ENCODE measurements at places on chromosomes 1 and 21. TPM values are rescaled to one million over a fixed set of nuclear protein-coding genes. Genes with fewer than 3 reads are reported as not detected.

Gene FAM131C
- total RNA-seq: 0.74 TPM

Gene TSSK3
- total RNA-seq: not detected

Gene KIRREL1
- total RNA-seq: 35.2 TPM

DNA sequence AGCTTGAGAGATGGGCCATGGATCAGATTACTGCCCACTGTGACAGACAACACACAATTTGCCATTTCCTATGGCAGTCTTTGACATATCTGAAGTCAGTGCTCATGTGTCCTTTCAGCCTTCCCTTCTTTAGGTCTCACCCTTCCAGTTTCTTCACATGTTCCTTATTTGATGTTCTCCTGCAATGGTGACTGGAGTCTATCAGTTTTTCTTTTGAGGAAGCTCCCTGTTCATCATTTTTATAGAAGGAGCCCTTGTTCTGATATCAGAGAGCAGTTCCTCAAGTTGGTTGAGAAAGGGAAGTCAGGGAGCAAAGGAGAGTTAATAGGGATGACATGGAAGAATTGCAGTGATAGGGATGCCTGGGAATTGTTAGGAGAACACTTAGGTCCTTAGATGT is 42.2 kb downstream of the DISC1 start:
- no peak for DNase-seq

DNA sequence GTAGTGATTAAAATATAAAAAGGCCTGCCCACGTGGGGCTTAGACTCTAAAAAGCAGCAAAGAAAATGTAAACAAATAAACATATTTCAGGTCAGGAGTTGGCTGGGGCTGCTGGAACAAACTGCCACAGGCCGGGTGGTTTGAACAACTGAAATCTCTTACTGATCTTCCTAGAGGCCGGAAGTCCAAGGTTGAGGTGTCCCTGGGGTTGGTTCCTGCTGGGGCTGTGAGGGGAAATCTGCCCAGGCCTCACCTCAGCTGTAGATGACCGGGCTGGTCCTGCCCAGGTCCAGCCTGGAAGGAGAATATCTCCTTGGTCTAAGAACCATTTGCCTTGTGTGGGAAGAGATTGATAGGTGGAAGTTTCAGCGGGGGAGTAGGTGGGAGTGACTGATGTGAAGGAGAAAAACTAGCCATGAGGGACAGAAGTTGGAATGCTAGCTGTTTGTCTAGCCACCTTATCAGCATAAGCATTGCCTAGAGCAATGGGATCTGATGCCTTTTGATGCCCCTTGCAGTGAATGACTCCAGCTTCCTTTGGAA is 221.1 kb downstream of the DYRK1A start:
- DNase-seq: no peak

GRCh38 chr1:175679981-175680652 is 63.3 kb downstream of the TNR start:
- no peak for DNase-seq

GRCh38 chr1:208157769-208158168 is 86.4 kb downstream of the PLXNA2 start:
- no peak for DNase-seq

GRCh38 chr1:12477936-12478611 is 139.9 kb downstream of the DHRS3 start:
- peak; percentile 42 for DNase-seq

DNA sequence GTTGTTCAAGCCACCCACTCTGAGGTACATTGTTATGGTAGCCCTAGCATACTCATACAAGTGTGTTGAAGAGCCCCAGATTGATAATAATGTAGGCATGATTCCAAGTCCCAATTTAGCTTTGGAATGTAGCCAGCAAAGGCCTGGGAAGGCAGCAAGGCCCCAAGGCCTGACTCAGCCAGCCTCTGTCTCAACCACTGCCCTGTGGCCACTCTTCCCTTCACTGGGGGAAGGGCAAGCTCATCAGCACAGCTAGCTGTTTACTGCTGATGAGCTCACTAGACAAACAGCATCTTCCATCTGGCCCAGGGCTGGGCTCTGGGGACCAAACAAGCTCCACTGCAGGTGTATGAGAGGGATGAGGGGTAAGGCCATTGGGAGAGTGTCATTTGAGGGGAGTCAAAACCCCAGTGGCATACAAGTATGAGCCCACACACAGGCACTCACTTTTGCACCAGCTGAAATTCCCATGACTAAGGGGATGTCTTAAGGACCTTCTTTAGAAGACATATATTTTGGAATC is 2.2 kb upstream of the IRF6 start:
- DNase-seq: no peak

- DNase-seq: peak; percentile 18
Observed at GRCh38 chr21:17467392-17467791, 45.5 kb upstream of the CXADR start.

- no peak for DNase-seq
Observed at GRCh38 chr1:30721812-30722537, 1.4 kb downstream of the MATN1 start.

DNA sequence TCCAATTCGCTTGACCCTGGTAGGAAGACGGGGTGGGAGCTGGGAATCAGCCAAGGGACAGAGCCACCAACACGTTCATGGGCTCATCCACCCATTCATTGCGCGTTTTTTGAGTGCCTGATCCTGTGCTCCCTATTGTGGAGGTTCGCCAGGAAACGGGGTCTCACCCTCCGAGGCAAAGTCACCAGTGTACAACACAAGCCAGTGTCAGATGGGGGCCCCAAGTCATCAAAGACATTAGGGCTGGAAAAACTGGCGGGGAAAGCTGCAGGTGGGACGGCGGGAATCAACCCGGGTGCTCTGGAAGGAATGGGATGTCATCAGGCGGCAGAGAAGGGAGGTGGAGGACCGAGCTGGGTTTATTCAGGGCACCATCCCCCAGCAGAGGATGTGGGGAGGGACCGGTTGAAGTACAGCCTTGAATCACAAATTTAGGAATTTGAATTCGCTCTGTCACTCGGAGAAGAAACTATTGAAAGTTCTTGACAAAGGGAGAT is 667 bp upstream of the NID1 start:
- peak; percentile 66 for DNase-seq

- no peak for DNase-seq
Observed at GRCh38 chr1:160623862-160624261, 23.0 kb downstream of the SLAMF1 start.

DNA sequence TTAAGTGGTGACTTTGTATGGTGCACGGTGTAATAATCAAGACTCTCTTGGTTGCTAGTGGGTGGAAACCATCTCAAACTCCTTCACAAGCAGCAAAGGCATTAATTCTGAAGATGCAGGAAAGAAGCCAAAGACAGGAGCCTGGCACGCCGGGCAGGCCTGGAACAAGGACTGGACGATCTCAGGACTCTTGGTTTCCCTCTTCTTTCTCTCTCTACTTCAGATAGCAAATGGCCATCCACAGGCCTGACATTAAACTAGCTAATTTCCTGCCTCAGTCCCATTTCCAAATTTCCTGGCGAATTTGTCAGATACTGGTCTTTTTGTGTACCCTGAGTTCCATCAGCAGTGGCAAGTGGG is 28.2 kb downstream of the STYXL2 start:
- DNase-seq: no peak

DNA sequence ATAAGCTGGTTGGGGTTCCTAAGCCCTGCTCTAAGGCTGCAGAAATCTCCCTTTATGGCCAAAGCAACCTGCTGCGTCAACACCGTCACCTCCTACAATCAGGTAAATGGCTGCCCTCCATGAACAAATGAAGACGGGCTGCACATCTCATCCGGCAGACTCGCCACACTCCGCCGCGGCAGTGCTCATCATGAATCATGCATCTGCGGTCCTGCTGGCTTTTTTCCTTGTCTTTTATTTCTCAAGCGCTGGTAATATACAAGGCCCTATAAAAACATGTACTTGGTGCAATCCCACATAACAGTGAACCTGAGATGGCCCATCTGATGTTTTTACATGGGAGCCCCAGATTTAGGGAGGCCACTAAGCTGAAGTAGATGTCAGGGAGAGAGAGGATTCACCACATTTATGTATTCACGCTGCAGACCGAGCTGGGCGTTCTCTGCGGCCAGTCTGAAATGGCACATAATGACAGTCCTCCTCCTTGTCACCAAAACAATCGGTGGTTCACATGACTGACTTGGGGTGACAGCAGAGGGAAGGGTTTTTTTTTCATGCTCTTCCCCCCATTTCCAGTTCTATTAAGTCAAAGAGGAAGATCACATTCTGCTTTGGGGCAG is 91.6 kb downstream of the KAZN start:
- DNase-seq: no peak

DNA sequence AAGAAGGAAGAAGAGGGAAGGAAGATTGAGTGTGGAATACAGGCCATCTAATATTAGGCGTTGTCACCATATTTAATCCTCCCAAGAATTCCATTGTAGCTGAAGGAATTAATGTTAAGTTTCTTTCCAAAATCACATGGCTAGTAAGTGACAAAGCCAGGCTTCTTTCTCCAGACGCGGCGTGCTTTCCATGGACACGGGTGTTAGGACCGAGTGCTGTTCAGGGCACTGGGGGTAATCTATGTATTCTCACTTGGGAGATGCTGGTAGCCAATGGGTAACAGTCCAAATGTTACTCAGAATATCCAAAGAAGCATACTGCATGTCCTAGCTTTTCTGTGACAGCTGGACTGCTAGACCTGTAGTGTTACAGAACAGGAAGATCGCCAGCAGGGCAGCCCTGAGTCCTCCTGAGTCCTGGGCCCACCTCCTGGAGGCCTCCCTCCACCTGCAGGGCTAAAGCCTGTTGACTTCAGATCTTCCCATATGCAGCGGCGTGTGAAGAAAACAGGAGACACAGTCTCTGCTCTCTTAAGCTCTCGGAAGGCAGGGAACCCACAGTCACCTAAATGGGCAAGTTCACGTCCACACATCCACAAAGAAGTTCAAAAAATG is 5.3 kb downstream of the IGSF9 start:
- DNase-seq: no peak

- peak; percentile 34 for DNase-seq
Observed at GRCh38 chr1:50417946-50418599, 5.2 kb downstream of the DMRTA2 start.

DNA sequence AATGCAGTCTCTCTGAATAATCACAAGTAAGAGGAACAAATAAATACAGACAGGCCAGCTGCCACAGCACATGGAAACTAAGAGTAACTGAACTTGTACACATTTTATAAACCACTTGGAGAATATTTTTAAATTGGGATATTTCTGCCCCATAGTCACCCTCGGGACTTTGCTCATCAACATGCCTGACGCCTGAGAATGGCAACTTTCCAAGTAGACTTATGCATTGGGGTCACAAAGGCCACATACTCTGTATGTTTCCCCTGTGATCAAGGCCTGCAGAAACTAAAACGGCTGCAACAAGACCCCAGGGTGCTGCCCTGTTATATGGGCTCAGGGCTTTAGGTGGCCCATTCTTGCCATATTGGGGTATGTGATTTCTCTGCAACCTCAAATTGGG is 38.3 kb upstream of the GJA5 start:
- no peak for DNase-seq
